ENCODE measurements at places on chromosomes 7 and 10.

GRCh38 chr10:96089116-96089515 is 41.0 kb upstream of the ZNF518A start:
- peak overlapping the region; percentile 99 for H3K27ac ChIP-seq
- H3K4me3 ChIP-seq = peak overlapping the region; percentile 92
- no peak for DNase-seq
- H3K4me1 ChIP-seq = peaks cover 13% of the 10 kb centered on the region
- peaks cover 19% of the 10 kb centered on the region for H3K27me3 ChIP-seq

GRCh38 chr10:104941662-104942061 is 300.6 kb downstream of the SORCS3 start:
- no peak for DNase-seq
- no peak overlapping the region for H3K4me3 ChIP-seq
- H3K4me1 ChIP-seq = peaks cover 3% of the 10 kb centered on the region
- H3K27ac ChIP-seq = no peak overlapping the region

GRCh38 chr7:937856-938484 is 16.5 kb downstream of the ADAP1 start:
- H3K36me3 ChIP-seq = peaks cover 6% of the 10 kb centered on the region
- H3K27ac ChIP-seq = no peak overlapping the region
- H3K27me3 ChIP-seq = peaks cover 18% of the 10 kb centered on the region

- H3K4me3 ChIP-seq = no peak overlapping the region
- no peaks in the 10 kb centered on the region for H3K27me3 ChIP-seq
- DNase-seq = no peak
- H3K36me3 ChIP-seq = peaks cover 50% of the 10 kb centered on the region
- peaks cover 72% of the 10 kb centered on the region for H3K4me1 ChIP-seq
- no peak overlapping the region for H3K27ac ChIP-seq
These were observed 203.4 kb upstream of the FRMD4A start for GRCh38 chr10:14534152-14534551.

- H3K36me3 ChIP-seq = no peaks in the 10 kb centered on the region
- H3K4me3 ChIP-seq = no peak overlapping the region
- no peak for DNase-seq
- no peak overlapping the region for H3K27ac ChIP-seq
These were observed 130.9 kb upstream of the PODXL start for GRCh38 chr7:131687296-131687695.

DNA sequence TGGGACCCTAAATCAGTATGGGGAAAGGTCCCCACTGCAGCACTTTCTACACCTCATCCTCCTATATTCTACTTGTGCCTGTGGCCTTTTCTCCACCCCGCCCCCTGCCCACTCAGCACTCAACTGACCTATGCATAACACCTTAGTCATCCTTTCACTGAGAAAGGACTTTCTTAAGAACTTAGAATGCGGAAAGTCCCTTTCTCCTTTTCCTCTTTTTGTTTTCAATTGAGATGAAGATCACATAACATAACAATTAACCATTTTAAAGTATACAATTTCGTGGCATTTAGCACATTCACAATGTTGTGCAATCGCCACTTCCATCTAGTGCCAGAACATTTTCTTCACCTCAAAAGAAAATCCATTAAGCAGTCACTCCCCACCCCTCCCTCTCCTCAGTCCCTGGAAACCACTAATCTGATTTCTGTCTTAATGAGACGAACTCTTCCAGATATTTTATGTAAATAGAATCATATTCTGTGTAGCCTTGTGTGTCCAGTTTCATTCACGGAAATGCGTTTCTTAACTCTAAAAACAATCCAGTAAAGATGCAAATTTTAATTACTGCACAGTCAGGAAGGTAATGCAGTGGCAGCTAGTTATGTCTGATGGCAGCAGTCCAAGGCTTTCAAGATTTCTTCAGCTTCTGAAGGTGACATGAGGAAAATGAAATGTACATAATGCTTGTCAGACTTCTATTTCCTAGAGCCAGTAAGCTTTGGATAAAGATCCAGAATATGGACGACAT is 41.7 kb downstream of the FAS start:
- H3K4me1 ChIP-seq = peaks cover 11% of the 10 kb centered on the region
- H3K27me3 ChIP-seq = peaks cover 3% of the 10 kb centered on the region
- peaks cover 3% of the 10 kb centered on the region for H3K36me3 ChIP-seq
- no peak for DNase-seq
- no peak overlapping the region for H3K4me3 ChIP-seq

GRCh38 chr10:70306886-70307520 is 23.2 kb upstream of the NPFFR1 start:
- H3K36me3 ChIP-seq = no peaks in the 10 kb centered on the region
- no peak overlapping the region for H3K27ac ChIP-seq
- no peaks in the 10 kb centered on the region for H3K27me3 ChIP-seq
- no peak for DNase-seq
- no peak overlapping the region for H3K4me3 ChIP-seq

GRCh38 chr10:18157881-18158280 is 17.7 kb downstream of the CACNB2 start:
- no peaks in the 10 kb centered on the region for H3K27me3 ChIP-seq
- no peak for DNase-seq
- H3K4me1 ChIP-seq = no peaks in the 10 kb centered on the region
- H3K4me3 ChIP-seq = no peak overlapping the region

- H3K36me3 ChIP-seq = no peaks in the 10 kb centered on the region
- no peaks in the 10 kb centered on the region for H3K4me1 ChIP-seq
- no peak overlapping the region for H3K27ac ChIP-seq
- DNase-seq = peak; percentile 59
These were observed 56.9 kb downstream of the NEUROG3 start for GRCh38 chr10:69516316-69516715.

GRCh38 chr7:30249316-30249715 is 35.1 kb upstream of the ZNRF2 start:
- H3K36me3 ChIP-seq = no peaks in the 10 kb centered on the region
- H3K4me1 ChIP-seq = peaks cover 5% of the 10 kb centered on the region
- no peaks in the 10 kb centered on the region for H3K27me3 ChIP-seq
- DNase-seq = no peak
- H3K27ac ChIP-seq = no peak overlapping the region
- H3K4me3 ChIP-seq = no peak overlapping the region

- H3K4me3 ChIP-seq = no peak overlapping the region
- peaks cover 34% of the 10 kb centered on the region for H3K27me3 ChIP-seq
- no peak for DNase-seq
- H3K36me3 ChIP-seq = no peaks in the 10 kb centered on the region
These were observed 31.7 kb upstream of the CCNY start for GRCh38 chr10:35304649-35305048.

DNA sequence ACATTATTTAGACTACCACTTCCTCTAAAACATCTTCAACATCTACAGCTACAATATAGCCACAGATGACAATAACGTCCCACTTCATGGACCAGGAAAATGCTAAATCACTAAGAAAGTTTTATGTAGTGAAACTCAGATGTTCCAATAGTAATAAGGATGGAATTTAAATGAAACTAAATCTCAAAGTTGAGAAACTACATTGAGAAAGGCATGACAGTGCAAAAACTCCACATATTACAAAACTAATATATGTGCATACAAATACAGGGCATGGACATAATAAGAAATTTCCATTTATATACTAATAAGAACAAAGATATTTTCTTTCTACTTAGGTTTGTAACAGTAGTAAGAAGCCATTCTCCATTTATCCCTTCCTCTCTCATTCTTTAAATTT is 31.1 kb downstream of the POT1 start:
- no peaks in the 10 kb centered on the region for H3K4me1 ChIP-seq
- H3K4me3 ChIP-seq = no peak overlapping the region
- H3K36me3 ChIP-seq = peaks cover 19% of the 10 kb centered on the region
- no peak overlapping the region for H3K27ac ChIP-seq

DNA sequence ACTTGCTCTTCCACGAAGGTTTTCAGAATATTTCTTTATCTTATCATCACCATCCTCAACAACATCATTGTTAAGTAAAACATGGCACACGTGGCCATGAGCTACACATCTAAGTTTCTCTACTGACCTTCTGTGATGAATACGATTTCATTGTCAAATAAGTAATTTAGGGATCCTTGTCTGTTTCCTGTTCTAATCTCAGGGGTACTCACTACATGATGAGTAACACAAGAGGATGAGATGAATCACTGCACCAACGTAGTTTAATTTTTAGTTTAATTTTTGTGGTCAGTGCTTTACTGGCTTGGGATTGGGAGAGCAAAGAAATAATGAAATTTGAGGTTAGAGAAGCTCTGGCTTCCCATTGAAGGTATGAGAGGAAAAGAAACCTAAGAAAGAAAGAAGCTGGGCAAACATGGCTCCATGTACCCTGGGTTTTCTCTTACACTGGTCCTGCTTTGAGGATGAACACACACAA is 461.9 kb upstream of the KLF6 start:
- no peaks in the 10 kb centered on the region for H3K36me3 ChIP-seq
- no peak for DNase-seq
- H3K27me3 ChIP-seq = peaks cover 12% of the 10 kb centered on the region

GRCh38 chr7:148394582-148394981 is 196.0 kb upstream of the C7orf33 start:
- no peak overlapping the region for H3K4me3 ChIP-seq
- no peaks in the 10 kb centered on the region for H3K4me1 ChIP-seq

GRCh38 chr10:78196964-78197363 is 163.3 kb downstream of the RPS24 start:
- H3K36me3 ChIP-seq = no peaks in the 10 kb centered on the region
- H3K4me1 ChIP-seq = no peaks in the 10 kb centered on the region
- H3K27me3 ChIP-seq = peaks cover 6% of the 10 kb centered on the region
- DNase-seq = no peak
- no peak overlapping the region for H3K27ac ChIP-seq

DNA sequence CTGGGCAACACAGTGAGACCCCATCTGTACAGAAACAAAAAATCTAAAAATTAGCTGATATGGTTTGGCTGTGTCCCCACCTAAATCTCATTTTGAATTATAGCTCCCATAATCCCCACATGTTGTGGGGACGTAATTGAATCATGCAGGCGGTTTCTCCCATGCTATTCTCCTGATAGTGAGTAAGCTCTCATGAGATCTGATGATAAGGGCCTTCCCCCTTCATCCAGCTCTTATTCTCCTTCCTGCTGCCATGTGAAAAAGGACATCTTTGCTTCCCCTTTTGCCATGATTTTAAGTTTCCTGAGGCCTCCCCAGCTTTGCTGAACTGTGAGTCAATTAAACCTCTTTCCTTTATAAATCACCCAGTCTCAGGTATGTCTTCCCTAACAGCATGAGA is 136.5 kb downstream of the SFMBT2 start:
- peaks cover 59% of the 10 kb centered on the region for H3K4me1 ChIP-seq
- DNase-seq = no peak
- no peaks in the 10 kb centered on the region for H3K27me3 ChIP-seq
- H3K27ac ChIP-seq = no peak overlapping the region
- no peak overlapping the region for H3K4me3 ChIP-seq
